Heart left ventricle (tissue), 16 donors: ENCODE measurements at places on chromosomes 13 and 19. TPM values are rescaled to one million over a fixed set of nuclear protein-coding genes. Genes with fewer than 3 reads are reported as not detected.

Gene BRCA2
- 0.28 TPM for total RNA-seq

DNA sequence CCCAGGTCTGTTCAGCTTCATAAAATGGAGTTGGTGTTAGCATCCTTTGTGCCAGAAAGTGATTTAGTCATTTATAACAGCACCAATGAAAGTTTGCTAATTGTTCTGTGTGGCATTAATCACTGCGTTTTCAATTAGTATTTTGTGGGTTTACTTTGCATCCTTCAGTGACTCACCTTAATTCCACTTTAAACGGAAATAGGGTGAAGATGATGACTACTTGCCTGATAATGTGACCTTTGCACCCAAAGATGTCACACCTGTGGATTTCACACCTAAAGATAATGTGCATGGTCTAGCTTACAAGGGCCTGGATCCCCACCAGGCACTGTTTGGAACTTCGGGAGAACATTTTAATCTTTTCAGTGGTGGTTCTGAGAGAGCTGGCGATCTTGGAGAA is 15.0 kb downstream of the GPATCH1 start:
- no peak for DNase-seq
- no peaks in the 10 kb centered on the region for H3K27me3 ChIP-seq
- H3K36me3 ChIP-seq, result no peaks in the 10 kb centered on the region
- H3K4me1 ChIP-seq, result no peaks in the 10 kb centered on the region
- H3K27ac ChIP-seq, result no peak overlapping the region
- H3K4me3 ChIP-seq, result no peak overlapping the region

Gene TNNT1
- 18.7 TPM for total RNA-seq

- no peaks in the 10 kb centered on the region for H3K27me3 ChIP-seq
- H3K27ac ChIP-seq, result no peak overlapping the region
- H3K4me1 ChIP-seq, result no peaks in the 10 kb centered on the region
These were observed 595.5 kb upstream of the KLHL1 start for GRCh38 chr13:70703755-70704154.

Gene RPS16
- total RNA-seq, result 1,374 TPM

Gene SYCN
- total RNA-seq, result not detected

Gene NUCB1
- total RNA-seq, result 286 TPM

Gene ZNF229
- total RNA-seq, result 5.6 TPM

Gene THAP8
- total RNA-seq, result 4.9 TPM

- no peak for DNase-seq
- peak overlapping the region; percentile 76 for H3K27ac ChIP-seq
- H3K36me3 ChIP-seq, result peaks cover 11% of the 10 kb centered on the region
- peaks cover 17% of the 10 kb centered on the region for H3K4me1 ChIP-seq
- peak overlapping the region; percentile 75 for H3K4me3 ChIP-seq
These were observed 823 bp upstream of the ZNF567 start for GRCh38 chr19:36686365-36687213.

Gene TEX29
- 0.35 TPM for total RNA-seq
